ENCODE measurements at places on chromosomes 3 and 15.

DNA sequence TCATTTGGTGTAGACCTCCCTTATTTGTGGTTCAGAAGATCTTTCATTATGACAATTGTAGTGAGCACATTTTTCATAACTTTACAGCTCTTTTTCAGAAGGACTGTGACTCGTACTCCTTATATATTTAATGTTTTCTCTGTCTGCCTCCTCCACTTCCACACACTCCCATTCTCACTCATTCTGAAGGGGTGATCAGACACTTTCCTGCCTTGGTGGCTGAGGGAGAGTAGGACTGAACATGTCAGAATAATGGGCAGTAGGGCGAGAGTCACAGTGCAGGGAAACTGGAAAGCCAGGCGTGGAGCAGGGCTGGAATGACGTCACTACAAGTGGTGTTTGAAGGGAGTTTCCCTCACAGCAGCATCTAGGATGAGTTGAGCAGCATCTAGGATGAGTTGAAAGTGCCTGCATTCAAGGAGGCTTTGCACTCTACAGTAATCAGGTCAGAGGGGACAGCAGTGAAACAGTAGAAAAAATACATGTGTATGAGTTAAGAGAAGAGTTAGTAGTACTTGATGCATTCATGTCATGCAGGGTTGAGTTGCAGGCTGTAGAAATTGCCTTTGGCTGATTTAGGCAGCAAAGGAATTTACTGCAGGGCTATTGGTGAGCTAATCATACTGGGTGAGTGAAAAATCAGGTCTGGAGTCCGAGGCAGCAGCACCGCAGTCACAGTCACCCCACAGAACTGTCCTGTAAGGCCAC is 36.3 kb upstream of the FBXL22 start:
- no peak for DNase-seq

- no peak for DNase-seq
Observed at GRCh38 chr3:156404217-156404616, 150.7 kb downstream of the SSR3 start.

DNA sequence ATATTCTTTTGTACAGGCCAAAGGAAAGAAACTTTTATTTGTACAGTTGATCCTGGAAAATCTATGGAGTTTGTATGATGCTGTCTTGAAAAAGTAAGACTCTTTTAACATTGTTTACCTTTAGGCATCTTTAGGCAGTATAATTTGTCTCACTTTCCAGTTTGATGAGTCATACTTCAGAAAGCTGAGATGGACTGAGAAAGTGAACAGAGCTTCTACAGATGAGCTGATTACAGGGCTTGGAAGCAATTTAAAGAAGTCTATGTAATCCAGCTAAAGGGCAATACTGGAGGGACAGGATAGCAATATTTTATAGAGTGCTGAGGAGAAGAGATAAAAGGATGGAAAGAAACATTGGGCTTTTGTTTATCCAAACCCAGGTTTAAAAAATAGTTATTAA is 123.5 kb upstream of the GOLGA6L4 start:
- no peak for DNase-seq

GRCh38 chr3:4835616-4836043 is 143.6 kb upstream of the BHLHE40 start:
- no peak for DNase-seq

DNA sequence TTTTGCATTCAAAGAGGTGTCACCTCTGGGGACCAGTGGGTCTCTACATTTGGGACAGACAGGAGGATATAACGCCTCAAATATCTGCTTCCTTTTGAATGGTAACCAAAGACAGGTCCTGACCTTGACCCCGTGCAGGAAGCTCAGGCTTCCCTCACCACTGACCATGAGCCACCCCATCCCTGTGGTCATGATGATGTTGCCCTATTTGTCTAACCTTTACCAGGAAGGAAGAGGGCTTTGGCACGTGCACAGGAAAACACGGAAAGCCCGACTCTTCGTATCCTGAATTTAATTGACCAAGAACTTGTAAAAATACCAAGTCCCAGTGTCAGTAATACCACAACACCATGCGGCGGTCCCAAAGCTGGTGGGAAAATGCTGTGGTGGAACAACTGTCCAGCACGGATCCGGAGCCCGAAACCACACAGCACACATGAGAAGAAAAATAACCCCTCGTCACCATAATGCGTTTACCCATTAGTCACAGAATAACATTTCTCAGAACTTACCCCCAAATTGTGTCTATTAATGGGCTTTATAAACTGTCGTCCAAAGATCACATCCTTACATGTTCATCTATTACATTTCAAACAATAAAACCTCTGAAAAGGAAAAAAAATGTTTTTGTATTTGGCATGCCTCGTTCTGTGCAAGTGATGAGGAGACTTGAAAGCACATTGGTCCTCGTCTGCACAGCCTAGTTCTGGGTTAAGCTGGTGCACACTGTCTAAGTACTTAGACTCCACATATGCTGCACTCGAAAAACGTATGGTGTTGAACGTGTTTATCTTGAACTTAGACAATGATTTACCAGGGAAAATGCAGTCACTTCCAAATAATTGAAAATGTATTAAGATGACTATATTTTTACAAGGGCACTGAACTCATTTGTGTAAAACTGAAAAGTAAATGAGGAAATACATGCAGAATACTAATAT is 118.9 kb upstream of the IGF1R start:
- no peak for DNase-seq

GRCh38 chr3:150547045-150547741 is 606 bp downstream of the EIF2A start:
- no peak for DNase-seq

DNA sequence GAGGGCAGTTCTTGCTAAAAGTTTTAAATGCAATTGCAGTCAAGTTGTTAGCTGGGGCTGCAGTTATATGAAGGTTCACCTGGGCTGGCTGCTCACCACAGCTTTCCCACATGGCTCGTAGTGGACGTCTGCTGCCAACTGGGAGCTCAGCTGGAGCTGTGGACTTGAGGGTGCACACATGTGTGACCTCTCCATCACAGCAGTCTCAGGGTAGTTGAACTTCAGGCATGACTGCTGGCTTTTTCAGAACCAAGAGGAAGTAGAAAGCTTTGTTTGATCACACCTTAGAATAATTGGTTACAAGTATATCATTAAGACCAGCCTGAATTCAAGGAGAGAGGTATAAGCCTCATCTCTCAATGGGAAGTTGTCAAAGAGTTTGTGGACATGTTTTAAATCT is 74.1 kb downstream of the CHL1 start:
- DNase-seq = no peak

DNA sequence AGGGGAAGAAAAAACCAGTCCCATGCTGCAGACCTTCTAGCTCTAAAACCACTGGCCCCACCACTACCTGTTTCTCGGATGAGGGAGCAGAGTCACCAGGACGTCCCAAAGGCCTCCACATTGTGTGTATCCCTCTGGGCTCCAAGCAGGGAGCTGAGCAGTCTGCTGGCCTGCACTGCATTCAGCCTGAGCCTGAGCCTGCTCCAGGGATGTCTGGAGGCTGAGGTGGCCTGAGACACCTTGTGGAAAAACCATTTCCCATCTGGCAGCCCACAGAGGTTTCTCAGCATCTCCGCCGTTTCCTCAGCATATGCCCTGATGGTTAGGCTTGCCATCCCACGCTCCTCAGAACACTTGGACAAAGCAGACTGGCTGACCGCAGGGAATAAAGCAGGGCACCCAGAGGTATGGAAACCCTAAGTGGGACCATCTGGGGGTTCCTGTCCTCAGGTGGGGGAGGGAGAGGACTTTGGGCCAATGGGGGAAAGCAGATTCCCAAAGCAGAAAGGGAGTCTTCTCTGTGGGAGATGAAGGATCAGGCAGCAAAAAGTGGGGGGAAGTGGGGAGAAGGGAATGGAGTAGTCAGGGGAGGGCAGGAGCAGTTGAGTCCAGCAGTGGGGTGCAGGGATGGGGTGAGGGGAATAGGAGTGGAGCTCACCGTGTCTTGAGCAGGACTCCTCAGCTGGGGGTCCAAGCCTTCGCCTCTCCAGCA is at the start of gene CILP:
Gene CILP, minus strand, starts transcription at position 704 of the 712 bp plus-strand sequence. CDS start 1,718 bp downstream, outside the sequence.
- DNase-seq = no peak

- DNase-seq = no peak
Observed at GRCh38 chr3:9225268-9225667, 24.2 kb downstream of the SRGAP3 start.

- DNase-seq = no peak
Observed at GRCh38 chr15:57321973-57322601, 54.2 kb upstream of the CGNL1 start.

GRCh38 chr3:146813496-146813895 is 208.3 kb upstream of the PLSCR5 start:
- DNase-seq = no peak

Data from neural crest cell (in vitro differentiated cells).